ENCODE measurements at places on chromosomes 3 and 15.

- peak; percentile 50 for DNase-seq
These were observed 3.8 kb upstream of the GABPB1 start for GRCh38 chr15:50358845-50359244.

GRCh38 chr3:165225604-165226003 is 29.4 kb upstream of the SLITRK3 start:
- DNase-seq, result no peak

DNA sequence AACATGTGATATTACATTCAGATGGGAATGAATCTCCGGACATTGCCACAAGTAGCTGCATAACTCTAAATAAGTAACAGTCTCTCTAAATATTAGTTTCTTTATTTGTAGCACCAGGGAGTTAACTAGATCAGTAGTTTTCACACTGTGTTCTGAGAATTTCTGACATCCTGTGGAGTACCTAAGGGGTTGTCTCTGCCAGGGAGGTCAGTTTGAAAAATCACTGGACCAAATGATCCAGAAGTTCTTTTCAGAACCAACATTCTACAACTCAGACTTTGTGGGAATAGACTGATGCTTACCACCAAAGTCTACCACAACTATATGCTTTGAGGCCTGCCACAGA is 9.0 kb upstream of the ILDR1 start:
- DNase-seq, result no peak

DNA sequence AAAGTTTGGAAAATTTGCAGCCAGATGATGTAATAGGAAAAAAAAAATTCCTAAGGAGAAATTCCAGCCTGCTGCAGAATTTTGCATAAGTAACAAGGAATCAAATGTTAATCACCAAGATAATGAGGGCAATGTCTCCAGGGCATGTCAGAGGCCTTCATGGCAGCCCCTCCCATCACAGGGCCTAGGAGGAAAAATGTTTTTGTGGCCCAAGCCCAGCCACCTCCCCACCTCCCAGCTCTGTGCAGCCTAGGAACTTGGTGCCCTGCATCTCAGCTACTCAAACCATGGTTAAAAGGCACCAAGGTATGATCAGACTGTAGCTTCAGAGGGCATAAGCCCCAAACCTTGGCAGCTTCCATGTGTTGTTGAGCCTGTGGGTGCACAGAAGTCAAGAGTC is 704.7 kb upstream of the ROBO1 start:
- DNase-seq, result no peak

DNA sequence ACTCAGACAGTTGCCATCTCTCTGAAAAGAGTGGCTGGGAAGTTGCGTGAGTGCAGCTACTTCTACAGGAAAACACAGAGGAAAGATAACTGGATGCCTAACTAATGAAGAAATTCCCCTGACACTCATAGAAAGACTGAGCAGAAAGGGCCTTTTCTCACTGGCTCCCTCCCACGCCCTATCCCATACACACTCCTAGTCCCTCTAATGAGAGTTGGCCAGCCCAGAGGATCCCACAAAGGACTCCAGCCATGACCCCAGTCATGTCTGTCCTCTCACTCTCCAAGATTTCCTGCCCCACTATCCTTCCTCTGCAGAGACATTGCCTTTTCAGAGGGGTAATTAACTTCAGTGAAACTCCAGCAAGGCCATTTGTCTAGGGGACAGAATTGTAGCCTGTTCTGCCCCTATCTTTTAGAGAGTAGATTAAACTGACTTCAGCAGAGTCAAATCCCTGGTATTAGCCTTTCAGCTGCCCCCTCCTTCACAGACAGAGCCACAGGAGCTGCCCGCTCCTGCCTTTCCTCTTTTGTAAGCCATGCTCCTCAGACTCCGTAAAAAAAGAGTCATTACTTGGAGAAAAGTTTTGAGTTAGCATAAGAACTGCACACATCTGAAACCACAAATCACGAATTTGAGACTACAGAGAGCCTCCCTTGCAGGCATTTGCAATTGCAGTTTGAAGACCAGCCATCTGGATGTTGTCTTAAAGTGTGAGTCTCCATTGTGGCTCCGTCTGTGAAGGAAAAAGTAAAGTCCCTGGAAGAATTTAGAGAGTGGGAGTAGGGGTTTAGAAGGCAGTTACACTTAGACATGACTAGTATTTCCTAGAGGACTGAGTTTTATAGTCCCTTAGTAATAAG is 129.1 kb upstream of the SEMA6D start:
- DNase-seq, result no peak

GRCh38 chr3:37025561-37026335 is 32.4 kb downstream of the MLH1 start:
- no peak for DNase-seq

GRCh38 chr3:145939431-145939830 is 221.6 kb downstream of the PLOD2 start:
- DNase-seq, result no peak

- peak; percentile 61 for DNase-seq
These were observed 11.3 kb downstream of the PRKCI start for GRCh38 chr3:170233530-170233929.

GRCh38 chr3:69088063-69088462 is 3.3 kb downstream of the ARL6IP5 start:
- DNase-seq, result peak; percentile 17

- DNase-seq, result peak; percentile 79
These were observed 22.5 kb downstream of the GLB1 start for GRCh38 chr3:33074217-33075067.

DNA sequence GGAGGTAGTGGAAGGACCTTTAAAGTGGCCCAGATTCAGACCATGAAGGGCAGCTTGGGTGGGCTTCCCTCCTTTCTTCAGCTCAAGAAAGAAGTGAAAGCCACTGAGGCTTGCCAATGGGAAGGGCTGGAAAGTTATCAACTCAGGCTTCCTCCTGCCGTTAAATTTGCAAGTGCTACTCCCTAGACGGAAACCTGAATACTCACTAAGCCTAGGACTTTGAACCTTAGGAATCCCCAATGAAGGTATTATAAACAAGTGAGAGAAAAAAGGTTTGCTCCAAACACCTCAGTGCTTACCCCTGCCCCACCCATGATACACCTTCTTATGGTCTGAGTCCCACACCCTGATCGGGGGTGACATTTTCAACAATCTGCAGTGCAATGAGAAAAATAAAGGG is 396.4 kb downstream of the SHQ1 start:
- no peak for DNase-seq

DNA sequence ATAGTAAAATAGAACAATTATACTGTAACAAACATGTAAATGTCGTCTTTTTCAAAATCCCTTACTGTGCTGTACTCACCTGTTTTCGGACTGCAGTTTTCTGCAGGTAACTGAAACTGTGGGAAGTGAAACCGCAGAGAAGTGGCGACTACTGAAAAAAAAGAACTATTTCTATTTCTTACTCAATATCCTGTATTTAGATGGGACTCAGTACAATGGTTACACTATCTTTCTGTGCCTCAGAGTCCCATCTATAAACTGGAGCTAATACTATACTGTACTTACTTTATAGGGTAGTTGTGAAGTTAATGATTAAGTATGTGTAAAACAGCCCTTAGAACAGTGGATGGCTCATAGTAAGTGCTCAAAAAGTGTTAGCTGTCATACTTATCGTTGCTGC is 14.3 kb upstream of the P2RY12 start:
- no peak for DNase-seq

DNA sequence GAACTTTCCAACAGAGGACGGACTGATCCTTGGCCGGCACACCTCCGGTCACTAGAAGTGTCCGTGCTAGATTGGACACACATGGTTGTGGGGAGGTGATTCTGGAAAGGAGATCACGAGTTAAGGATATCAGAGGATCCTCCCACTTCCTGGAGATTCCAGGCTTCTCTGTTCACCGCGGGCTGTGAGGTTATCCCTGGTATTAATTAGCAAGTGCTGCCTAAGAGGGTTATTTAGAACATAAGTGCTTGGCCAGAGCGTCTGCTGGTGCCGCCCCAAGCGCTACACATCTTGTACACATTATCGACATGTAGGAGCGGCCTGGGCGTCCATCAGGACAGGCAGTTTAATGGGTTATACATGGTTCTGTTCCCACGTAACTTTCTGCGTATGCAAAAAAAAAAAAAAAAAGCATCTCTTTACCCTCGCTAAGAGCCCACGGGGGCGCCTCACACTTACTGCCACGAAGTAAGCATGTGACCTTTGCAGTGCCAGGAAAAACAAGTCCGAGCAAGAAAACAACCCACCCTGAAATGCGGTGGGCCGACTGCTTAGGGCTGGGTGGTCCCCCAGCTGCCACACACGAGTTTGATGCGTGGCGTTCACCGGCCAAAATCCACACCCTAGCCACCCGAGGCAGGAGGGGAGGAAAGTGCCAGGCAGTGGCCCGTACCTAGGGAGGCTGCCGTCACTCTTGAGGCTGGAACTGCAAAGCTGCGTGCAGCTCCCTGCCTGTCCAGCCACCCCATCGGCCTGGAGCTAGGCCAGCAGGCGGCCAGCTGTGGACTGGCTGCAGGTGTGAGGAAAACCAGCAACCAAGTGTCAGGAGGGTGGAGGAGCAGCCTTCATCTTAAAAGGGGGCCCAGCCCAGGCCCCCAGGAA is 78.0 kb downstream of the CPN2 start:
- DNase-seq, result no peak

GRCh38 chr15:22890296-22890695 is 51.8 kb downstream of the NIPA2 start:
- DNase-seq, result no peak

DNA sequence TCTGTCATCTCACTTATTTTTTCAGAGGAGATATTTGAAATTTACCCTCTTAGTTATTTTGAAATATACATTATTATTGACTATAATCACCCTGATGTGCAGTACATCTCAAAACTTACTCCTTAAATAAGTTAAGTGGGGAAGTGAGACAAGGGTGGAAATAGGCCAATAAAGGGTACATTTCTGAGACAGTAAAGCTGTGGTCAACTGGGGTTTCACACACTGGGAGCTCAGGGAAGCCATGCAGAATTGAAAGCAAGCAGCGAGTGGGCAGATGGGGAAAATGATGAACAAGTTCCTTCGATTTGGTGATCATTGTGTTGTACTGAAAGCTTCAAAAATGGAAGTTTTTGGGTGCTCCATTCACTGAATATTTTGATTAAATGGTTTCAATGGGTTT is 21.6 kb upstream of the MOBP start:
- DNase-seq, result no peak

- DNase-seq, result no peak
These were observed 144.3 kb downstream of the EEFSEC start for GRCh38 chr3:128297401-128298138.

- DNase-seq, result no peak
These were observed 142.8 kb downstream of the POLR2M start for GRCh38 chr15:57849317-57849716.

- no peak for DNase-seq
These were observed 512.6 kb upstream of the PPP2R3A start for GRCh38 chr3:135452881-135453280.

DNA sequence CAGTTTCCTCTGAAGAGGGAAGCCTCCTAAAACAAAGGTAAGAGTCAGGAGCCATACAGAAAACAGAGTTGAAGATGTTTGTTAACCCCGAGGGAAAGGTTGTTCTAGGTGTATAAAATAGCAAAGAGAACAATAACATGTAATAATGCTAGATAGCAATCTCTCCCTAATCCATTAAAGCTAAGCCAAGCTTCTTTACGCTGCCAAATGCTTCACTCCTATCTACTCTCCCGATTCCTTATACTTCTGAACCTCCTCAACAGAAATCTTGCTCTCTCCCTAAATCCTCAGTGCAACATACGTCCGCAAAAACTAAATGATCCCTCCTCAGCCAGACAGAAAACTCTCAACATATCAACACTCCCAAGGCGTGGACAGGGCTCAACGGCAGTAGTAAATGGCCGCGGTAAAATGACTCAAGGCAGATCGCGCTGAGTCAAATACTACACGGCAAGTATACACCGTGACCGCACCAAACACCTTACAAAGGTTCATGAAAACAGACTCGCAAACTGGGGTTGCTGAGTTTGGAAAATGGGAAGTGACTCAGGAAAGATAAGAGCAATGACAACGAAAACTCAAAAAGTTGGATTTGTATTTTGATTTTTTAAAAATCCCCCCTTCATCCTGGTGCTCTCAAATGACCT is 682 bp downstream of the CLDND1 start:
- DNase-seq, result peak; percentile 50

DNA sequence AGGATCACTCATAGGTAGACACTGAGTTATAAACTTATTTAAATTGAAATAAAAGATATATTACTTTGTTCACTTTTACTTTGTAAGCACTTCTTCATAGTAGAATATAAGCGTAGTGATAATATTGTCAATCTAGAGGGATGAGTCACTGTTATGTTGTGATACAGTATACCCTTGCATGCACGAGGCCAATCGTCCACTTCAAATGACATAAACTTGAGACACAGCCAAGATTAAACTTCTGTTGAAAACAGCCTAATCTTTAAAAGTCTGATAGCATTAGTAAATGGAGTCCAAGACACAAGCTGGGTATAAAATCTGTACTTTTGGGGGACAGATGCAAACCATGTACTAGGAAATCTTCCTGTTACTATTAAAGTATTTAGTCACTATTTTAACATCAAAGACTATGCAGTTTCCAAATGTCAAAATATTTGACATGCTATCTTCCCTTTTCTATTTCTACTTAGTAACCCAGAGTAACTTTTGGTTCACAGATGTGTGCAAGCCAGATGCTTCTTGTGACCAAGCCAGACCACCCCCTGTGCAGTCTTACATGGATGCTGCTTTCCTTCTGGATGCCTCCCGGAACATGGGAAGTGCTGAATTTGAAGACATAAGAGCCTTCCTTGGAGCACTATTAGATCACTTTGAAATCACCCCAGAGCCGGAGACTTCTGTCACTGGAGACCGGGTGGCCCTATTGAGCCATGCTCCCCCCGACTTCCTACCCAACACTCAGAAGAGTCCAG is 85.3 kb downstream of the PIK3R4 start:
- no peak for DNase-seq

GRCh38 chr15:50232791-50233190 is 32.7 kb downstream of the HDC start:
- DNase-seq, result no peak

DNA sequence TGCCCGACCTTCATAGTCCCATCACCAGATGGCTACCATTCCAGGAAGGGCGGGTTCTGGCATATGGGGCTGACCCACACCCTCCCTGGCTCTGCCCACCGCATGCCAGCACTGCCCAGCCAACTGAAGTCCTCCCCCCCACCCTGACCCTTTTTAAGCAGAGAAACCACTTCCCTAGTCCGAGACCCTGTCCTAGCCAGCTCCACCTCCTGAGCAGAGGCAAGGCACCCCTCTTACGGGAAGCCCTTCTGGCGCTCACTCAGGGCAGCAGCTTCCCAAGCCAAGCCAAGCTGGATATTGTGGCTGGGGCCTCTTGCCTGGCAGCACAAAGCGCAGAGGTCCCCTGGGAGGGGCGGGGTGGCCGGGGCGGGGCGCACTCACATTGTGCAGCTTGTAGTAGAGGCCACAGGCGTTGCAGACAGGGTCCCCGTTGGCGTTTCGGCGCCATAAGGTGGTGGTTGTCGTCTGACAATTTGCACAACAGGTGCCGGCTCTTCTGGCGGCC is 11.5 kb downstream of the GATA2 start:
- DNase-seq, result no peak

- no peak for DNase-seq
These were observed at the start of gene TM4SF4 for GRCh38 chr3:149474250-149474817. Gene TM4SF4, plus strand, starts transcription at chr3:149474697. Its CDS starts 181 bp downstream, at chr3:149474878.

GRCh38 chr15:58038426-58039078 is 27.0 kb downstream of the ALDH1A2 start:
- no peak for DNase-seq

GRCh38 chr3:79418855-79419621 is 348.8 kb downstream of the ROBO1 start:
- DNase-seq, result no peak

GRCh38 chr3:122305818-122306621 is 19.0 kb upstream of the CSTA start:
- DNase-seq, result no peak
